ENCODE measurements at places on chromosomes 12 and 14.

GRCh38 chr14:105381446-105382342, 16.6 kb upstream of the TEX22 start:
- DNase-seq = no peak

GRCh38 chr14:75757644-75758402, 96.8 kb downstream of the TTLL5 start:
- DNase-seq = no peak

DNA sequence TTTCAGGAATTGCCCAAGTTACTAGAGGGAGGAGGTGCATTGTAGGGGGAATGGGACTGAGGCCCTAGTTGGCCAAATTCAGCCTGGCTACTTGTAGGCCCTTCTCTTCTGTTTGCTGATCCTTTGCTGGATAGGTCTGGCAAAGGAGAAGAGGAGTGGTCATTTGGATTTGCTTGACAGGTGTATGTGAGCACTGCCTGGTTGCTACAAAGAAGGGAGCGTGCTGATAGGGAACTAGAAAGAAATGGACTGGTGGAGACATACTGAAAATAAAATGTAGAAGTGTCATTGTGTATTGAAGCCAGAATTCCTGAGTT, 3.6 kb downstream of the PSMA6 start:
- DNase-seq = no peak

GRCh38 chr12:123058980-123059379, 78.5 kb downstream of the ARL6IP4 start:
- no peak for DNase-seq

GRCh38 chr12:13609894-13610679, 371.3 kb downstream of the GRIN2B start:
- DNase-seq = no peak

- DNase-seq = no peak
Measured at GRCh38 chr12:69466867-69467266, 3.3 kb upstream of the FRS2 start.

- DNase-seq = no peak
Measured at GRCh38 chr14:22551605-22551997, 37.4 kb downstream of the DAD1 start.

- DNase-seq = no peak
Measured at GRCh38 chr12:64696080-64696741, 63.0 kb downstream of the GNS start.

- DNase-seq = no peak
Measured at GRCh38 chr12:67475725-67476124, 172.8 kb upstream of the DYRK2 start.

GRCh38 chr14:56144176-56144575, 26.0 kb downstream of the PELI2 start:
- no peak for DNase-seq

DNA sequence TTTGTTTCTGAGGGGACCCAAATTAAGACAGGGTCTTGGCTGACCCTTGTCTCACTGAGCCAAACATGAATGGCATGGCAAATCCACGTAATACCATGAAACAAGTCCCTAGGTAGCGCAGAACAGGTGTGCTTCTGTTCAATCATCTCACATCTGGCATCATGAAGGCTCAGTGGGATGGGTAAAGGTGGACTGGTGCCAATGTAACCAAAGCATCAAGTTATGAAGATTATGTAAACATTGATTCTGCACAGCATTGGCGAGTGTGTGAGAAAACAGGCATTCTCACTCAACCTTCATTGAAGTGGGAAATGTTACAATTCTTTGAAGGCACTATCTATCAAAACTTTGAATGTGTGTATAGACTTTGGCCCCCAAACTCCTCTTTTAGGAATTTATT, 41.9 kb downstream of the PTGER2 start:
- no peak for DNase-seq

- no peak for DNase-seq
Measured at GRCh38 chr14:100291305-100292075, 14.8 kb downstream of the SLC25A29 start.

DNA sequence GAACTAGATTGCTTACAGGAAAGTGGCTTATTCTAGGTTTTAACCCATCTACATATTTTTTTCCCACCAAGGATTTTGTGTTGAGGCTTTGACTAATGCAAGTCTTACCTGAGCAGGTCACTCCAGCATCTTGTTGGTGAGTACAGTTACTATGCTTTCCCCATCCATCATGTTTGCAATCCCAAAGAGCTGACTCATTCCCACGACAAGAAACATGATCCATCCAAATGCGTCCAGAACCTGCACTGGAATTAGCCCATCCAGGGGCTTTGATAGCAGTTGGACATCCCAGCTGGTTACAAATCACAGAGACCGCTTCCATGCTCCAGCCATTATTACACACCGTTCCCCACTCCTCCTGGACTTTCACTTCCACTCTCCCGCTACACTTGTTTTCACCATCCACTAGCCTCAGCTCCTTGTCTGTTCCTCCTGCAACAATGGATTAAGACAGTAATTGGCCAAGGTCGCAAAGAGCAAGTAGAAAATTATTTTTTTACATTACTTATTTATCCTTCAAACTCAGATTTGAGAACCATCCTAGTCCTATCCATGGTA, 2.5 kb downstream of the CD163 start:
- DNase-seq = no peak

GRCh38 chr14:89231426-89232113, 185.5 kb downstream of the FOXN3 start:
- no peak for DNase-seq

DNA sequence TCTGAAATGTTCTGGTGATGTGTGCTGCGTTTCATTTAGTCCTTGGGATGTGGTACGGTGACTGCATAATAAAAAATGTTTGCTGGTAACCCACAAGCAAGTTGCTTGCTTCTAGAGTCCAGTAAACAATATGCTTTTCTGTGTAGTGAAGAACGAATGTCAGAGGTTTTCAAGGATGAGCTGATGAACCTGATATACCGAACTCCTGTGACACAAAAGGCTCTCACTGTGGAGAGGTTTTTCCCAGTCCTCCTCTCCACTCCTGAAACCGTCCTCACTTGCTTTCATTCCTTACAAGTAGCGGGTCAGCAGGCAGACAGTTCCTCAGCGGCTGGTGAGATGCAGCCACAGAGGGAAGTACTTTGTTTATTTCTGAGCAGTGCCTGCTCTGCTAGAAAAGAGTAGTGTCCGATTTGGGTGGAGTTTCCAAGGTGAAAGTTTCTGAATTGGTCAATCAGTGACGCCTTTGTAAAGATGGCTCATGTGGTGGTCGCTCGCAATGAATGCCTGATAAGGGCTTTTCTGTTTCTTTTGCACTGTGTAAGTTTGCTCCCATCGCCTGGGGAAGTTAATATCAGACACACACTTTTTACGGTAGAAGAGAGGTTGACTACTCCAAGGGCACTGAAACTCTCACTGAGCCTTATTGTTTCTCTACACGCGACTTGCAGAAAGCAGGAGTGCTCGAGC, 3.0 kb downstream of the ETV6 start:
- DNase-seq = peak; percentile 37

DNA sequence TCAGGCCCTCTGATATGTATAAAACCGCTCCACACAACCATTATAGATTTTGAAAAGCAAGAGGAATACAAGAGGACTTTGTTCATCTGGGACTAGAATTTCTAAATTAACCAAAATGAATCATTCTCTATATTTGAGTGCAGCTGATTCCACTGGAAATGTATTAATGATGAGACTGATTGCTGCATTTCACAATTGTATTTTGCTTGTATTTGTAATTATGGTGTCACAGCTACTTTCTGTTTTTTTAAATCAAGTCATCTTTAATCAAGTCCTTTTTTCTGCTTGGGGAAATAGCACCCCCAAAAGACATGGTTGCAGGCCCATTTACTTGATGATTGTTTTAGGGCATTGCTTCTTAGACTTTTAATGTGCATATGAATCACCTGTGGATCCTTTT, 162.4 kb downstream of the KICS2 start:
- no peak for DNase-seq

- no peak for DNase-seq
Measured at GRCh38 chr14:38405851-38406635, 150.2 kb upstream of the CLEC14A start.

DNA sequence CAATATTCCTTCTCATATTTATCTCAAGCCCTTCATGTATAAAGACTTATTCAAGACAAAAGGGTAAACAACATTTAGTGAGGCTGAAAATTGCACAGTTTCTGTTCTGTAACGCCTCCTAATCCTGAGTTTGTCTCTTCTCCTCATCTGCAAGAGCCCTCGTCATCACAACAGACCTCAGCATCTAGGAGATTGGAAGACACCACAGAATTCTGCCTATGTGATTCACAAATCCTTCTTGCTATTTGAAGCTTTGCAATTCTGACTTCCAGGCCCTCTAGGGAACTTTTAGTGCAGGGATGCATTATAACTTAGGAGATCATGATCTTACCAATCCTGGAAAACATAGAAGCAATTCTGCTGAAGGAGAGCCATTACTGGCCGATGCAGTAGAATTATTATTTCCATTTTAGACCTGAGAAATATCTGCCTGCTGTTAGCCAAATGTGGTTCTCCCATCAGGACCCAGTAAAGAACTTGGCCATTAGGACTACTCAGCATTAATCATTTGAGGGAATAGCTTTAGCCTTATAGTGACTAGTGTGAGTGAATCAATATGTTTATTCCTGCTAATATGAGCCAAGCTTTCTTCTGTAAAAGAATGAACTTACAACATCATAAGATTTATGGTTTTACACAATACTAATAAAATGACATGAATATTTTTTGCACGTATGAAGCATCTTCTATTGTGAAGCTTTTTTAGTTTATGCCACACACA, 119.5 kb downstream of the ANO4 start:
- DNase-seq = no peak

- DNase-seq = no peak
Measured at GRCh38 chr12:124001343-124001742, 28.3 kb downstream of the ZNF664 start.

- no peak for DNase-seq
Measured at GRCh38 chr12:70966996-70967790, 46.7 kb upstream of the PTPRR start.

GRCh38 chr12:58433959-58434358, 486.3 kb downstream of the LRIG3 start:
- no peak for DNase-seq

DNA sequence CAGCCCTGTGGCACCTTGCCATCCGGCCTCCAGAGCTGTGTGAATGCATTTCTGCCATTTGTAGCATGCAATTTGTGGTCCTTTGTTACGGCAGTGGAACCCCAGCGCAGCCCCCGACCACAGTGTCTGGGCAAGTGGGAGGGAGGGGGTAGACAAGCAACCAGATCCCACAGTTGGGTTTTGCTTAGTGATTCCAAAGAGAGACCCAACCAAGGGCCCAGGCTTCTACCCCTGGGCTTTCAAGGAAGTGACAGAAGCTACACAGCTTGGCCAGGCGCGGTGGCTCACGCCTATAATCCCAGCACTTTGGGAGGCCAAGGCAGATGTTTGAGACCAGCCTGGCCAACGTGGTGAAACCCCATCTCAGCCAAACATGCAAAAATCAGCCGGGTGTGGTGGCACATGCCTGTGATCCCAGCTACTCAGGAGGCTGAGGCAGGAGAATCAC, 17.8 kb downstream of the ZBTB42 start:
- no peak for DNase-seq

- DNase-seq = no peak
Measured at GRCh38 chr12:50398931-50399330, 1.8 kb upstream of the LARP4 start.

- peak; percentile 53 for DNase-seq
Measured at GRCh38 chr12:51262758-51263177, 7.4 kb downstream of the SMAGP start.

GRCh38 chr14:87343652-87344051, 649.3 kb downstream of the GALC start:
- no peak for DNase-seq
